Activated T-cell treated with anti-CD3 and anti-CD28 coated beads, Interleukin-2, amount 50 U/mL, for 48 hours (primary cell): ENCODE measurements at places on chromosomes 3 and 15.
A peak's percentile ranks its signal among the peaks of the same experiment; 100 is the strongest.

DNA sequence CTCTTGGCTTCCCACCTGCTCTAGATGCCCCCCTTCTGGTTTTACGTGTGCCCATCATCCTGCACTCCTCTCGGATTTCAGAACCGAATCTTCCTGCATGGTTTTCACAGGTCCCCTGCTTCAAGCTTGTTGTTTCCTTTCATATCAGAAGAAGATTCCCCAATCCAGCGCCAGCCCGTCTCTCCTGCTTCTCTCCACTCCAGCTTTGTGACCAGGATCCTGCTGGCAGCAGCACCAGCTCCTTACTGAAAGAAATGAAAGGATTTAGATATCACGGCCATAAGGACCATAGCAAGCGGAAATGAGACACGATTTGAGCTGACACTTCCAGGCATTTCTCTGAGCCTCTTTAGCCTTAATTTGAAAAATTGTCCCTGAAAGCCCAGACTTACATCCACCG lies 180.3 kb upstream of the UBE3A start:
- no peak for DNase-seq

DNA sequence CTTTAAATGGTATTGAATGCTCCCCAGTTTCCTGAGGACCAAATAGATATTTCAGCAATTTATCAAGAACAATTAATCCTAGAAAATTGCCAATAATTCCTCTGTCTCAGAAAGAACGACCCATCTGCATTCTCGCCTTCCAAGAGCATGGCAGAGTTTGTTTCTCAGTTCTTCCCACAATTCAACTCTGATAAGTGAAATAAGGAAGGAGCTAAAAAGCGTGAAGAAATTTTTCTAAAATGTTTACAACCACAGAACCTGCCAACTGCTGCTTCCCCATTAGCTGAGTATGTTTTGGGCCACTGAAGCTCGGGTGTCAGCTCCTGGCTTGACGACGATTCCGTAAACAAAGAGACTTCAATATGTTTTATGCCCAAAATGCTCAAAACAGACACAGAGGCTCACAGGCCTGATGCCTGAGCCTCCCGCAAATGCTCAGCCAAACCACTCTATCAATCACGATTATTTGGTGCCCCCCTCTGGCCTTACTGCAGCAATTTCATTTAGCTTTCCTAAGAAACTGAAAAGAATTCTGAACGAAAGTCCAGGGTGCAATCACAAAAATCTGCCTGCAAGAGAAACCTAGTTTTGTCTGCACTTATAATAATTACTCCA lies 259.2 kb upstream of the CCDC54 start:
- no peak for DNase-seq

GRCh38 chr3:167863811-167864551 lies 128.5 kb downstream of the SERPINI1 start:
- no peak for DNase-seq

DNA sequence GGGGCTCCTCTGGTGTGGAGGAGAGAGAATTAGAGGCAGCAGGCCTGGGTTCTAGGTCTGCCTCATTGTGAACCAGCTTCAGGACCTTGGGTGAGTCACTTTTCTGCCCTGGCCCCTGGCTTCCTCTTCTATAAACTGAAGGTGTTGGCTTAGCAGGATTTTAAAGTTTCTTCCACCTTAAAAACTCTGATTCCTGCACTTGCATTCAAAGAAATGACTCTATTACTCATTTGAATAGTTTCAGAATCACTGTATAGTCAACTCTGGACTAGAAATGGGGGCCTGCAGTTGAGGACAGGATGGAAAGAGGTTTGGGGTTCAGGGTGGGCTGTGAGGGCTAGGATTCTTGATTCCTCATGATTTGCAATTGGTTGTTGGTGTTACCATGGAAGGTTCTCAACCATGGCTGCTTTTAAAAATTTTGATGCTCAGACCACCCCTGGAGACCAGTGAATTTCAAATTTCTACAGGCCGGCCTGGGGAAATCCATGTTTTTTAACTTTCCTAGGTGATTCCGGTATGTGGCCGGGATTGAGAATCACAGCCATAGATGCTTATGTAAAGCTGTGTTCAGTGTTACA lies 19.9 kb downstream of the SMAD3 start:
- peak; percentile 73 for DNase-seq

GRCh38 chr15:101413239-101413638 lies 76.3 kb downstream of the PCSK6 start:
- no peak for DNase-seq

GRCh38 chr3:44995142-44995770 lies 19.2 kb downstream of the EXOSC7 start:
- no peak for DNase-seq

GRCh38 chr3:109018828-109019227 lies 65.1 kb upstream of the GUCA1C start:
- no peak for DNase-seq

DNA sequence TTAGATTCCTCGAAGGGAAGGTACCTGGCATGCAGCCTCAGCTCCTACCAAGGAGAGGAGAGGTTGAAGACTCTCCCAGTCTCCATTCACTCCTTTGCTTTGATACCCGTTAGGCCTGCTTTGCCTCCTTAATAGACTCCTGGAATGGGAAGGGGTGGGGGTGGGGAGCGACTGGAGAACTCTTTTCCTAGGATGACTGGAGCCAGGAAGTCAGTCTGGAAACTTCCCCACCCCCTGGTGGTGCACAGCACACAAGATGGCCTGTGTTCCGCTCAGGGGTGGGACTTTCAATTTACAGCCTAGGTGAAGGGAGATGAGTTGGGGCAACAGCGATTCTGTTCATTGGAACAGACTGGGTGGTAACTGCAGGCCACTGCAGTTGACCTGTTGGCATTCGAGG lies 21.4 kb upstream of the CELF6 start:
- DNase-seq, result no peak

DNA sequence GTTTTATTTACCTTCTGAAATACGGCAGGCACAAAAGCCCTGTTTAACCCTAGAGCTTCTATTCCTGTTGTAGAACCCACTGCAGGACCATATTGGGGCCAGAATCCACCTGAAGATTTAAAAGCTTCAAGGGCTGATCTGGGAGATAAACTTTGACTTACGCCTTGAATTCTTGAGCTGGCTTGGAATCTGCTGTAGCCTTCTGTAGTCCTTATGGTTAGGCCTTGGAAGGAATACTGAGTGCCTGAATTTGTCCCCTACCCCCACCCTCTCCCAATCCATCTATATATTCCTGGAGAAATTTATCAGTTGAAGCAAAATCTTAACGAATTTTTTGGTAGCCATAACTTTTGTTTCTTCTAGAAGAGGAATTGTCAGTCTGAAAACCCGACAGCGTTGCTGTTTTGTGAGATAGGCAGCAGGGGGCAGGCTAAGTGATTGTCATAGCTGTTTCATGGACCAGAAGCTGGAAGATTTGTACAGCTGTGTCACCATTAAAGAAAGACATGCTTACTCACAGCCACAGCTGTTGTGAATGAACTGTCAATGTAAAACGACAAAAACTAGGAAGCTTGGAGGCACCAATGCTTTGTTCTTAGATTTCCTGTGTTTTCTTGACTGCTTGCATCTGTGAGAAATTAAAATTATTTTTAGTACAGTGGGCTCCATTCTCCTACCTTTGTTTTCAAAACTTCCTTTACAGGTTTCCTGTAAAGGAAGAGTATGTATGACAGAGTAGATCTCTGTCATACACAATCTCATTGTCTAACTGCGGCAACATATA lies 12.8 kb downstream of the LXN start:
- peak; percentile 64 for DNase-seq

DNA sequence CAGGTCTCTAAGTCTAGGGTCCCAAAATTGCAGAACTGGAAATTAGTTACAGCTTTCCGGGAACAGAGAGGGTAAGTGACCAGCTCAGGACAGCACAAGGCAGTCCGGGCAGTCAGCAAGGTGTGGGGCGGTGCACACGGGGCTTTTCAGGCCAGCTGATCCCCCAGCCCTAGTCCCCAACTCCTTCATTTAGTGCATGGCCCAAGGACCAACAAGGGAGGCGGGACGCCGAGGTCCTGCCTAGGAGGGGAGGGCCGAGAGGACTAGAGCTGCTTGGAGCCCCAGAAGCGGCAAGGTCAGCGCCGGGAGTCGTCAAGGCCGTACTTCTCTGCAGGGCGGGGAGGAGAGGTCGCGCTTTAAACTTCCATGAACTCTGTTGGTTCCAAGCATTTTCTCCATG lies 2.0 kb upstream of the PDE8A start:
- no peak for DNase-seq

- peak; percentile 35 for DNase-seq
Measured at GRCh38 chr15:52427804-52428203, 100.9 kb downstream of the MYO5A start.

- DNase-seq, result no peak
Measured at GRCh38 chr3:141553055-141553454, 66.2 kb downstream of the RASA2 start.

GRCh38 chr3:42013691-42014457 lies 52.0 kb upstream of the ULK4 start:
- DNase-seq, result peak; percentile 54

- DNase-seq, result no peak
Measured at GRCh38 chr15:67690936-67691335, 134.4 kb upstream of the SKOR1 start.

DNA sequence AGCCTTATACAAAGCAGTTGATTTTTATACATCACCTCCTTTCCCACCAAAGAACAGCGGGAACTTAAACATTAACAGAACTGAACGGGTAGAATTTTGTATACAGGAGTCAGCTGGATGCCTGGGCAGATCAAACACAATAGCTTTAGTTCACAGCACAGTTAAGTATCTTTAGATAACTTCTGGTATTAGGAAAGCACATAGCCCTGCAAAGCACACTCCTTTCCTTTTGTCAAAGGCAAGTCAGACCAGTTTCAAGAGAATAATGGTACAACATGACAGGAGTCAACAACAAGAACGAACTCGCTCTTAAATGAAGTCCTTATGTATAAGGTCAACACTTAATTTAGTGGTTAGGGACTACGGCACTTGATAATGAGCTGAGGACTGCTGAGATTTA lies 26.3 kb downstream of the ABCC5 start:
- DNase-seq, result no peak

DNA sequence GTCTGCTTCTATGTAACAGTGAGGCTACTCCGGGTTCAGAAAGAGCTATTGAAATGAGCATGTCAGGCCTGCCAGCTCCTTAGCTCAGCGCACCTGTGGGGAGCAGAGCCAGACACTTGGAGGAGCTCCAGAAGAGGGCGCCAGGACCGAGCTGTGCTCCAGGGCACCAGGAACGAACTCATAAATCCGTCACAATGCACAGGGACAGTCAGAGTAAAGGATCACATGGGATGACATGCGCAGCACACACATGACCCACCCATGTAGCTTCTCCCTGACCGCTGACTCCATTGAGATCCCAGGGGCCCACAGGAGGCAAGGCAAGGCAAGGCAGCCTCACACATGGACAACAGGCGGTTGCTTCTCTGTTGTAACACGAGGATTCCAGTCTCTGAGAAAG lies 26.0 kb upstream of the GNB5 start:
- DNase-seq, result peak; percentile 42

DNA sequence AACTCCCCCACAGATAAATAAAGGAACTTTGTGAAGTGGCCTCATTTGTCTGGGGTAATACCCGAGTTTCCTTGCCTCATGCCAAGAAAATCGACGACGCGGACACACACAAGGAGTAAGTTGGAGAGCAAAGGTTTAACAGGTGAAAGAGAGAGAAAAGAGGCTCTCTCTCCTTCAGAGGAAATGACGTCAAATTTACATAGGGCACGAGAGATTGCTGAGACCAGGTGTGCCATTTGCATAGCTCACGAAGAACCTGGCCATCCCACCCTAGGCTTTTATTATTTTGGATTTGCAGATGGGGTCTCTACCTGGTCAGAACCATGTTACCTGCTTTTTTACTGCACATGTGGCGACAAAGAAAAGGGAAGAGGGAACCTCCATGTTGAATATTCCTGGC lies 49.3 kb upstream of the IGF2BP2 start:
- DNase-seq, result no peak

DNA sequence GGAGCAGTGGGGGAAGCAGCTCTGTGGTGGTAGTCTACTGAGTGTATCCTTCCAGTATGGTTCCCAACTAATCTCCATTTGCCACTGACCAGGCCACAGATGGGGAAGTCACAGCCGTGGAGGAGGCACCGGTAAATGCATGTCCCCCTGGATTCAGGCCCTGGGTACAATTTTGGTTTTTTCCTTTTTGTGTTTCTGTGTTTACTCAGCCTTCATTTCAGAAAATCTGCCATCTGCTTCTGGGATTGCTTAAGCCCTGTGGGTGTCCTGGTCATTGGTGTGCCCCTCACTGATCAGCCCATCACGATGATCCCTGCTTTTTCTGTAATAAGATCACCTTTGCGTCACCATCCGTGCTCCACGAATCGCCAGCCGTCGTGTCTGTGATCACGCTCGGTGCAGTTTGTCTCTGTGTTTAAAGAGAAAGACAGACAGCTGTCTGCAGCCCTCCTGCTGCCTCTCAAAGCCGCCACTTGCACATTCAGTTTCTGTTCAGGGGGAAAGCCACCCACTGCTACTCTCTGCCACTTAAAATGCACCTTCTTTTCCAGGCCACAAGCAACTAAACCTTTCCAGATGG lies 68.9 kb downstream of the DNASE1L3 start:
- DNase-seq, result no peak

DNA sequence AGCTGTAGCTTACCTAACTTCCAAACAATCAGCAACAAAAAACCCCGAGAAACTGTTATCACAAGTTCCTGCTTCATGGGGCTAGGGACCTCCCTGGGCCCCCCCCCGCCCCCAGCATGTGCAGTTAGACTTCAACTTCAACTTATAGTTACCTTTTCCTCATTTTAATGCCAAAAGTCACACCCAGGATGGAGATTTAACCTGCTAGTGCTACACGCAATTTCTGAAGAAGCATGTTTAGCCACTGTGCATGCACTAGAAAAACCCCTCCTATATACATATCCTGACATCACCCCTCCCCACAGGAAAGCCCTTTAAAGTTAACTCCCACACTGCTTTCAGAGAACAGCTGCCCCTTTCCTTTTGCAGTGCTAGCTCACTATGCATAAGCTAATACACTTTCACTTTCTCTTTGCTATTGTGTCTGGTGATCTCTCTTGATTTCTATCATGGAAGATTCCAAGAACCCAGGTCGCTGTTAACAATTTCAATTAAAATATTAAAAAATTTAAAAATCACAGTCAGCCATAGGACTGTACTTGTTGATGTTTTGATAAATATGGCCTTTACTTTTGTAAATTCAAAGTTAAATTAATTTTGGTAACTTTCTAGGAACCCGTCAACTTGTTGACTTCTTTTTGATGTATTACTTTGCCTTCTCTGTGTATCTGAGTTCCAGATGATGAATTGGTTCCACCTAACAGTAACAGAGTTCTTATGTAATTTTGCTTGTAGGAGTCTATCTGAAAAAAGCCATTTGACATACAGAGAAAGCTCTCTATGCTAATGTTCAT lies 75.2 kb upstream of the ACAD9 start:
- peak; percentile 69 for DNase-seq
